ENCODE measurements at places on chromosomes 7 and 10.

- no peak for DNase-seq
These were observed 134.8 kb downstream of the TMEM26 start for GRCh38 chr10:61318429-61318828.

- DNase-seq: no peak
These were observed 648.1 kb downstream of the ANKRD7 start for GRCh38 chr7:118872568-118872967.

DNA sequence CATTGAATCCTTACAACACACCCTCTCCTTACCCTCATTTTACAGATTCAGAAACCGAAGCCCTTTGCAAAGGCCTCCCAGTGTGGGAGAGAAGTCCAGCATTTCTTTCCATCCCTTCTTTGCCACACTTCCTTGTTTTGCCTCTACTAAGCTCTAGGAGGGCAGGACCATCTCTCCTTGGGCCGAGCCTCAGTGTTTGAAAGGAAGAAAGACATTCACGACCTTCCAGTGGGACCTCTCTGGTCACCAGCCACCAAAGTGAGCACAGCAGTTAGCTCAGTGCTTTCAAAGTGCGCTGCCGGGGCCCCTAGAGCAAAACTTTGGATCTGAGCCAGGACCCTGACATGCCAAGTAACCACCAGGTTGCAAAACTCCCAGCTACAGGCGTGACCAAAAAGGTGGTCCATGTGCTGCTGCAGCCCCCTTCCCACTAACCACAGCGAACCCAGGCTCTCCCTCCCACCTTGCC lies 12.4 kb downstream of the CTBP2 start:
- no peak for DNase-seq

- no peak for DNase-seq
These were observed 19.0 kb upstream of the TRIM56 start for GRCh38 chr7:101066141-101066832.

DNA sequence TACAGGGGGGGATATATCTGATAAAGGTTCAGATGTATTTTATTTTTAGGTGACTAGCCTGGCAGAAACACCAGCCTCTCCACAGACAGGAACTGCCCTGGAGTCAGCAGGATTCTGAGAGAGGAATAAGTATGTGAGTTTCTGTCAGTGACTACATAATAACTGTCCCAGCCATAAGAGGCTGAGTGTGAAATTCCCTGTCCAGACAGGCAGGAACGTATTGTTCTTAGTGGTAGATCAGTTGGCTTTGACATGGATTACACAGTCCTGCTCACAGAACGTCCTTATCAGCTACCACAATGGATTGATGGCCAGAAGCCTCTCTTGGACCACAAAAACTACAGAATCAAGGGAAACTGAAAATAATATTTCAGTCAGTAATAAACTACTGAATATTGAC lies 709.8 kb downstream of the PCDH15 start:
- DNase-seq: no peak

GRCh38 chr7:22858640-22859561 lies 36.3 kb upstream of the TOMM7 start:
- DNase-seq: peak; percentile 56

DNA sequence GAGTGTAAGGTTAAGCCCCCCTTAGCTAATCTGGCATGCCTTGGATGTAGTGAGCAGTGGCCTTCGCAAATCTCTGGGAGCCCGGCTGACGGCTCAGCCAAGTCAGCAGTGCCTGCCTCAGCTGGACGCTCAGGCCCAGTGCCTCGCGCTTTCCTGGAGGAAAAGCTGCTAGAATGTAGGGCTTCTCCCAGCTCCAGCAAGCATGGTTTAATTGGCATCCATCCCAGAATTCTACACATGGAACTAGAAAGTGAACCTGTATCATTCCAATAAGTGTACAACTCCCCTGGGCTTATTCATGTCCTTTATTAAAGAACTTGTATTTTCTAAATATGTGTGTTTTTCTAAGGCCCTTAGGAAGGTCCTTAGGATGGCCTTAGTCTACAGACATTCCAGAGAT lies 287.8 kb upstream of the SHH start:
- no peak for DNase-seq
